ENCODE measurements at places on chromosomes 3 and 15.

GRCh38 chr15:29071232-29071881 is 185.6 kb downstream of the APBA2 start:
- no peak for DNase-seq

DNA sequence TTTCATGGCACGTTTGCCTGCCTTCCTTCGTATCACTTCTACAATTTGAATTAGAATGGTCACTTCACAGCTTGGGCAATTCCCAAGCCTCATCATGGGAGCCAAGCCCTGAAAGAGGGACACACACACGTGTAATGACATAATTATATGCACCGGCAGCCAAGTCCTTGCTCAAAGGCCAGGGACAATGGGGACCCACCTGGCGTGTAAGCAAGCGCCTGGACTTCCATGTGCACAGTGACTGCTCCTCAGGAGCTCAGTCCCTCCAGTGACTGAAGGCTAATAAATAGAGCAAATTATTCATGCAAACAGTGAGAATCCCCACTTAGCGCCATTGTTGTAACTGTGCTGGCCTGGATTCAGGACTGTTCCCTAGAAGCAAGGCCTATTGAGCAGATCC is 115.1 kb downstream of the DNAJB8 start:
- no peak for DNase-seq

DNA sequence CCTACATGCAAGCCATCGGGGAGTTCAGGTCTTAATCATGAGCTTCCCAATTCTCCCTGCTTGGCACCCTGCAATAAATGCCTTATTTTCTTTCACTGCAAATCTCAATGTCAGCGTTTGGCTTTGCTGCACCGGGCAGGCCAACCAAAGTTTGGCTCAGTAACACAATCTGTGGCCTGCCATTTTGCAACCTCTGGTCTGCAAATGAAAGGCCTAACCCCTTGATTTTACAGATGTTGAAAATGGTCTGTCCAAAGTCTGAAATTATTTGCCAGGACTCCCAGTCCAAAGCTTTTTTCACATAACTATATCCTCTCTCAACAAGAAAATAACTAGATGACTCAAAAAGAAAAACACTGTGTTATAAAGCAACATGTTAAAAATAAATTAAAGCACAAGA is 34.0 kb upstream of the LEKR1 start:
- DNase-seq: no peak

GRCh38 chr3:46565607-46566039 is 479 bp downstream of the LRRC2 start:
- DNase-seq: no peak
